ENCODE measurements at places on chromosomes 13 and 19.

DNA sequence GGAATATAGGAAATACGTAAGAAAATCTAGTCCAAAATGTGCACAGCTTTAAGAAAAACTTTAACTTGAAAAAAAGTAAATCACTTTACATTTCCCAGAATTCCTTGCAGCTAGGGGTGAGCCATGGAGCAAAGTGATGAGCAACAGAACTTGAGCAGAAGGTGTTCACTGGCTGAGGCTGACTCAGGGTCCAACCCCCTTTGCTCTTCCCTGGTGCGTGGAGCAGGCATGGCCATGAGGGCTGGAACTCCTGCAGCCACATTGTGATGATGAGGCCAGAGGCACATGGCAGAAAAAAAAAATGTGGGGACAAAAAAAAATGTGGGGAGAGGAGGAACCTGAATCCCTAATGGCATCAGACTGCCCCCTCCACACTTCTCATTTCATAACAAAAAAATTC lies 9.9 kb upstream of the PLA2G4C start:
- DNase-seq, result no peak

- DNase-seq, result no peak
These were observed 124.0 kb upstream of the RNF113B start for GRCh38 chr13:98300956-98301641.

DNA sequence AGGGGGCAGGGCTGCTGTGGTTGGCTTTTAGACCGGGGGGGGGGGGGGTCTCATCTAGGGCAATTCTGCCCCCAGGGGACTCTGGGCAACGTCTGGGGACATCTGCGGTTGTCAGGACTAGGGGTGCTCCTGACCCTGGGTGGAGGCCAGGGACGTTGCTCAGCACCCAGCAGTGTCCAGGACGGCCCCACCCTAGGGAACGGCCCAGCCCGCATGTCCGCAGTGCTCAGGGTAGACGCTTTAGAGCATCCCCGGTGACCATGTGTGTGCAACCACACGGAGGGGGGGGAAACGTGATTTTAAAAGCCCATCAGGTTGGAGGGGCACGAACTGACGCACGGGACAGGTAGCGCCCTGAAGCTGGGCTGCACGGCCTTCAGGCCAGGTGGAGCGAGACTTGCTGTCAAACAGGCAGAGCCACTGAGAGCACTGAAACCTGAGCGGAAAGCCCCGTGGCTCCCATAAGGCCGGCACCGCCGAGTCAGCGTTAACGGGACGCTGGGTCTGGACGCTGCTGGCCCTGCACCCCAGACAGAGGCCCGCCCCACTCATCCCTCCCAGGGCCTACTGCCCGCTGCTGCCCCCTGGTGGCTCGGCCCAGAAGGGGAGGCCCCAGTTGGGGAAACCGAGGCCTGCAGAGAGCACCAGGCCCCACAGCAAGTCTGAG lies 8.3 kb downstream of the CACTIN start:
- DNase-seq, result no peak

DNA sequence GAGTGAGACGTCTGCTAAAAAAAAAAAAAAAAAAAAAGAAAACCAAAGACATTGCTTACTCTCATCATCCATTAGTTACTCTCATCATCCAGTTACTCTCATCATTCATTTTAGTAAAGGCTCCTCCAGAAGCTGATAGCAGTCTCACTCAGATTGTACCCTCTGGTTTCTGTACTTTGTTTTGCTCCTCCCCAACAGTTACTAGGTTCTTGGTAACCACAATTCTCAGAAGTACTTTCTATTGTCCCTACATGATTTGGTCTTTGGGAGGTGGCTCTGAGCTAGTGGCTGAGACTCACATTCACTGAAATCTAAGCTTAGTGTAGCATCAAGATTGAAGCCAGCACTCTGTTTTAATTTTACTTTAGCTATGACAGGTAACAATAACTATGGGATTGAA lies 14.3 kb downstream of the ERICH4 start:
- no peak for DNase-seq

GRCh38 chr13:64528838-64529237 lies 2701.3 kb downstream of the PCDH9 start:
- no peak for DNase-seq

GRCh38 chr19:47315125-47315821 lies 5.6 kb downstream of the C5AR1 start:
- no peak for DNase-seq

GRCh38 chr19:30593356-30593755 lies 221.2 kb downstream of the ZNF536 start:
- no peak for DNase-seq

GRCh38 chr13:91158017-91158395 lies 189.5 kb upstream of the MIR17HG start:
- no peak for DNase-seq

DNA sequence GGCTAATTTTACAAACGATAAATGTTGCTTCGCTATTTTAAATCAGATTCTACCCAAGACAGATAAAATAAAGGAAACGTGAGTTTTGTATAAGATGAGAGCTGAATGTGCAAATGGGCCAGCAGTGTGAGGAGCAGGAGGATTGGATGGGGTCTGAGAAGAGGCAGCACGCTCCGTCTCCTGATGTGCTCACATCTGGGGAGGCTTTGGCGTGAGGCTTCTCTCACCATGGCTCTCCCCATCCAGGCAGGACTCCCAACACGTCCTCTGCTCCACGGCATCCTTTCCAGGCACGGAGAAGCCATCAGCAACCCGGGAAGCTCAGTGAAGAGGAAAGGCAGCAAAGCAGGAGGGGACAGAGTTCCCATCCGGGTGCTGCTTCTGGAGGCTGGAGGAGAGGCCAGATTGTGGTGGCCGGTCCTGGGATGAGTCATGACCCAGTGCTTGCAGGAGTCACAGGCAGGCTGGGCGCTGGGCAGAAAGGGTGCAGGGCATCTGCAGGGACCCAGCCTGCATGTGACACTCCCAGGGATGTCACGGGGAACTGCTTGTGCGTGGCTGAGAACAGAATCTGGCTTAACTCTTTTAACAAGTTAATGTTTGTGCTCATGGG lies 47.5 kb downstream of the ZNF536 start:
- no peak for DNase-seq

- no peak for DNase-seq
These were observed 174.2 kb downstream of the KCNRG start for GRCh38 chr13:50189450-50189849.
